ENCODE measurements at places on chromosomes 6 and 20.

- DNase-seq: no peak
Observed at GRCh38 chr6:26575494-26575939, 21.2 kb upstream of the ABT1 start.

GRCh38 chr6:122416825-122417224, 17.4 kb downstream of the HSF2 start:
- no peak for DNase-seq

DNA sequence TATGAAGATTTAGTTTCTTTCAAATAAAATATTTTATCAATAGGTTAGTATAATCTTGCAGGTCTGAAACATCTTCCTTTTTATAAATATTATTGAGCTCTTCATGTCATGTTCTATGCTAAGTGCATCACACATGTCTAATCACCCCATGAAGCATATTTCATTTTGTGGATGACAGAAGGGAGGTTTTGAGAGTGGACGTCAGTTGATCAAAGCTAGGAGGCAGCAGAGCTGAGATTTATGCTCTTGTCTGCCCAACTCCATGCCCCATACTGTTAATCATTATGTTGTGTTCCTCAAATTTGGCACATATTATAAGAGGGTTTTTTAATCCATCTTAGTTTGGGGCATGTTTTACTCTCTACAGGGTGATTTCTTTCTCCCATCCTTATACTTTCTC, 22.7 kb downstream of the DSE start:
- no peak for DNase-seq

GRCh38 chr20:21577551-21577950, 63.7 kb upstream of the NKX2-2 start:
- no peak for DNase-seq

All from activated CD4-positive, alpha-beta T cell treated with anti-CD3 and anti-CD28 coated beads for 24 hours (primary cell).